ENCODE measurements at places on chromosomes 4 and X.

- DNase-seq, result no peak
Observed at GRCh38 chrX:103584596-103584995, 719 bp upstream of the TCEAL4 start.

GRCh38 chr4:21845663-21846062 lies 102.9 kb downstream of the KCNIP4 start:
- no peak for DNase-seq

DNA sequence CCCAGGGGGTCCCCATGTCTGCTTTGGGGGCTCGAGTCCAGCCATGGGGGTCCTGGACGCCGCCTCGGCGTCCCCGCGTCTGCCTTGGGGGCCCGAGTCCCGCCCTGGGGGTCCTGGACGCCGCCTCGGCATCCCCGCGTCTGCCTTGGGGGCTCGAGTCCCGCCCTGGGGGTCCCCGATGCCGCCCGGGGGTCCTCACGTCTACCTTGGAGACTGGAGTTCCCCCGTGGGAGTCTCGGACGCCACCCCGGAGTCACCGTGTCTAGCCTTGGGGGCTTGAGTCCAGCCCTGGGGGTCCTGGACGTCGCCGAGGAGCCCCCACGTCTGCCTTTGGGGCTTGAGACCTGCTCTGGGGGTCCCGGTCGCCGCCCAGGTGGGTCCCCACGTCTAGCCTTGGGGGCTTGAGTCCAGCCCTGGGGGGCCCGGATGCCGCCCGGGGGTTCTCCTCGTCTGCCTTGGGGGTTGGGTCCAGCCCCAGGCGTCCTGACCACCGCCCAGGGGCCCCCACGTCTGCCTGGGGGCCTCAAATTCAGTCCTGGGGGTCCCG lies 1.1 kb upstream of the GTPBP6 start:
- no peak for DNase-seq

DNA sequence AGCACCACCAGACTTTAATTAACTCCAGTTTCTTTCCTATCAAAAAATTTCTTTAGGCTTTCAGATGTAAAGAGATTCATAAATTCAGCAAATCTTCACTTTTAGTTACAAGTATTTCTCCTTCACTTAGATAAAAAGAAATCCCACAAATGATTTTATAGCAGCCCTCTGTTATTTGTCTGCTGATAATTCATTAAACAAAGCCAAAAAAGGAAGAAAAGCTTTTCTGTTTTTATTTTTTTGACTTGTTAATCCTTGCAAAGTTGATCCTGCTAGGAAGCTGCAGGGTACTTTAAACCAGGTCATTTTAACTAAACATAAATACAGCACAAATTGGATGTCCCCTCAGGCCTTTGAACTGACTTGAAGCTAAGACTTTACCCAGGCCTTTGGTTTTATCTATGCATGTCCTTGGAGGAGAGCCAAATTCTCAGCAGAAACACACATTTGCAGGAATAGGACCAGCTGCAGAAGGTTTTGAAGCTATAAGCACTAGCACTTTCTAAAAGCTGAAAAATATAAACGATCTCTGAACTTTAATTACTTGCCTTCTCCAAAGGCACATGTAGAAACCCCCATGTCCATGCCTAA lies 57.5 kb downstream of the PCDH18 start:
- DNase-seq, result no peak

DNA sequence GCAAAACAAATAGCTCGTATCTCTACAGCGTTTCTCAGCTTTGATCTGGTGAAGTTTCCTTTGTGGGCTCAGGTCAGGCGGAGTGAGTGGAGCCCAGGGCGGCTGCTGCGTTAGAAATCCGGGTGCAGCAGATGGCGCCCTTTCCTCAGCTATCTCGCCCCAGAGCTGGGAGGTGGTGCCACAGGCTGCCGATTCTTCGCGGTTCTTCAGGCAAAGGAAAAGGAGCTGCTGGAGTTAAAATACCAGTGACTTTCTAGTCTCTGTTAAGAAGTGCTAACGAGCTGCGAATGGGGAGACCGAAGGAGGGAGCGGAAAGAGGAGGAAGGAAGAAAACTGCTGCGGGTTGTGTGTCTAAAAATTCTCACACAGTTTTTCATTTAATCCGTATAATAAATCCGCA lies 114.6 kb downstream of the CPE start:
- DNase-seq, result peak; percentile 29

GRCh38 chr4:80183250-80184052 lies 13.9 kb upstream of the PRDM8 start:
- DNase-seq, result peak; percentile 75

DNA sequence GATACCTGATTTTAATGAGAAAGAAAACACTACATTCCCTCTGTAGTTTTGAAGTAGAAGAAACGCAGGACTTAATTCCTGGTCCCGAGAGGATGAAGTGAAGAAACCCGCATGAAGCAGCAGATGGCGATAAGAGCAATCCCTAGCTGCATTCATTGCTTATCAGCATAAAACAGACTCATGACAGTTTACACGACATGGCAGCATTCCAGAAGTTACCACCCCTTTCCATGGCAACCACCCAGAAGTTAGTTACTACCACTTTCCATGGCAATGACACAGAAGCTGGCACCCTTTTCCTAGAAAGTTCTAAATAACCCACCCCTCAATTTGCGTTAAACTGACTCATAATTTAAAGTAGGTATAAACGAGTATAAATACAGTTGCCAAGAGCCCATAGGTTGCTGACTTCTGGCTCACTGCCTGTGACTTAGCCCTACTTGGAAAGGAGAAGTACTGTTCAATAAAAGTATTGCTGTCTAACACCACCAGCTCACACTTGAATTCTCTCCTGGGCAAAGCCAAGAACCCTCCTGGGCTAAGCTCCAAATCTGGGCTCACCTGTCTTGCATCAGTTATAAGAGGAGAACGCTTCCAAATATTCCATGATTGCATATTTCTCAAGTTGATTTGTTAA lies 5.5 kb upstream of the XAGE2 start:
- no peak for DNase-seq

GRCh38 chr4:103375278-103375677 lies 177.1 kb upstream of the CENPE start:
- DNase-seq, result no peak

DNA sequence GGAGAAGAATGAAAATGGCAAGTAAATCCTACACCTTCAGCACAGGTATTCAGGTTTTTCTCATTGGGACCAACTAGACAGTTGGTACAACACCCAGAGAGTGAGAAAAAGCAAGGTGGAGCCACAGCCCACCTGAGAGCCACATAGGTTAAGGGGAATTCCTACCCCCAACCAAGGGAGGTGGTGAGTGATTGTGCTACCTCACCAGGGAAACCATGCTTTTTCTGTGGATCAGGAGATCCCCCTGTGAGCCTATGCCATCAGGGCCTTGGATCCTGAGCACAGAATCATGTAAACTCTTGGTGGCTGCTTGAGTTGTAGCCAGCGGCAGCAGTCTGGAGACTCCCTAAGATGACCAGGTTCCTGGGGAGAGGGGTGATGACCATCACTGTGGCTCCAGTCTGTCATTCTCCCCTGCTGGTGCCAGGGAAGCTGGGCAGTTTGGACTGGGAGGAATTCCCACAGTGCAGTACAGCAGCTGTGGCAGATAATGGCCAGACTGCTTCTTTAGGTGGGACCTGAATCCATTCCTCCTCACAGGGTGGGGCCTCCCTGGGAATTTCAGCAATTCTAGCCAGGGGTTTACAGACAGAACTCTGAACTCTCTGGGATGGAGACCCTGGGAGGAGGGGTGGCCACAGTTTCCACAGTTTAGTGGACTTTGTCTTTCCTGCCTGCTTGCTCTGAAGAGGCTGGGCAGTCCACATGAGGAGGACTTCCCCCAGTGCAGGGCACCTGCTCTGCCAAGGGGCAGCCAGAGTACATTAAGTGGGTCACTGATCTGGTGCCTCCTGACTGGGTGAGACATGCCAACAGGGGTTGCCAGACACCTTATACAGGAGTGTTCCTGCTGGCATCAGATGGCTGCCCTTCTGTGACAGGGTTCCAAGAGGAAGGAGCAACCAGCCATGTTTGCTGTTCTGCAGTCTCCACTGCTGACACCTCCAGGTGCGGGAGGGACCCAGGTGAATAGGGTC lies 43.2 kb downstream of the PARM1 start:
- DNase-seq, result no peak

DNA sequence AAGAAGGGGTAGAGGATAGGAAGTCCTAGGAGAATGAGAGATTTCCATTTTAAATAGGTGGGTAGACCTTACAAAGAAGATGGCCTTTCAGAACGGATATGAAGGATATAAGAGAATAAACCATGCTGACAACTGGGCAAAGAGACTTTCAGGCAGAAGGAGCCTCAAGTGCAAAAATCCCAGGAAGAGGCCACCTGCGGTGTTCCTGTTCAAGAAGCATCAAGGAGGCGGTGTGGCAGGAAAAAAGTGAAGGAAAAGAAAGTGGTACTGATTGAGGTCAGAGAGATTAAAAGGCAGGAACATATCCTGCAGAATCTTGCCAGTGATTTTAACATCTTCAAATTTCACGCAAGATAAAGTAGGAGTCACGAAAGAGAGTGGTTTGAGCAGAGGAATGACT lies 172.0 kb downstream of the FSTL5 start:
- DNase-seq, result no peak

GRCh38 chrX:23434356-23434884 lies 99.8 kb downstream of the PTCHD1 start:
- no peak for DNase-seq

DNA sequence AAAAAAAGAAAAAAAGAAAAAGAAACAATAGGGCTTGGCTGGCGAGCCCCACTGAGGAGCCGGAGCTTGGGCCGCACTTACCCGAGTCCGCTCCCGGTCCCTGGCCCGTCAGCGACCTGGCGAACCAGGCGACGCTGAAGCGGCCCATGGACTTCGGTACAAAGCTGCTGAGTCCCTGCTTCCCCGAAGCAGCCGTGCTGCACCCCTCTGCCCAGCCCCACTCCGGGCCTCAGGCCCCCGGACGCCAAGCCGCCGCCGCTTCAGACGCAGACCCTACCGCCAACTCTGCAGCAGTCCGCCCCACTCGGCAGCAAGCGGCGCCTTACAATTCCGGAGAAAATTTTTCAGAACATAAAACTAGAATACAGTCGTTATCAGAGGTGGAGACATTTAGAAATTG lies 300.5 kb downstream of the OPHN1 start:
- DNase-seq, result no peak

DNA sequence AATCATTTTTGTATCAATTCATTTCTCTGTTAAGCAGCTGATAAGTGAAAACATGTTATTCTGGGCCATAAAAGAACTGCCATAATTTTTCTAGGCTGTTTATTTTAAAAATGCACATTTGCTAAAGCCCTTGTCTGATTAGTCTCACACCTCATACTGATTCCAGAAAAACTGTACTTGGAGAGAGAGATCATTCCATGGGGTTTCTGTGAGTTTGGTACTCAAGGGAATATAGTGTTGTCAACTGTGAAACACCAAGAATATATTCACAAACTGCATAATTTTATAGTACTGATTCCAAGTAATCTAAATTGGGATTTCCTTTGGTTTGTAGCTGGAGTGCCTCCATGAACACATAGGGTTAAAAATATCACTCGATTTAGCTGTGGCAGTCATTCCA lies 547.6 kb downstream of the RPA4 start:
- no peak for DNase-seq

GRCh38 chr4:115042496-115042895 lies 70.9 kb downstream of the NDST4 start:
- no peak for DNase-seq

- no peak for DNase-seq
Observed at GRCh38 chrX:155876704-155877103, 4.4 kb upstream of the VAMP7 start.

GRCh38 chrX:31181377-31182000 lies 109.6 kb upstream of the FTHL17 start:
- no peak for DNase-seq

GRCh38 chr4:948101-948935 lies 16.1 kb downstream of the TMEM175 start:
- no peak for DNase-seq

DNA sequence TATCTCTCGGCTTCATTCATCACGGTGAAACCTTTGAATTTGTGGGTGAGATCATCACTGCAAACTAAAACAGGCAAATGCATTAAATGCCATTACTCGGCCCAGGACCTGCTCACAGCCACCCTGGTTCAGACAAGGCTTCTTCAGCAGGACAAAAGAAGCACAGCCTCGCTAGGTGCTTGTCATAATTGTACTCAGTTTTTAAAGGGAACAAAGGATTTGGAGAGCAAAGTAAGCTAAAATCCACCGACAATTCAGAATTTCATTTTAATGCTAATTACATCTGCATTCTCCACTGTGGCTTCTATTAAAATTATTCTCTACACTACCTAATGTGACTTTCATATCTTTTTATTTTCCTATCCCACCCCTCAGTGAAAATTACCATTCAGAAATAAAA lies 57.0 kb downstream of the PCYT1B start:
- DNase-seq, result no peak

GRCh38 chrX:10176121-10177003 lies 19.6 kb downstream of the CLCN4 start:
- DNase-seq, result peak; percentile 95

Data from NCI-H524 (cell line).